ENCODE measurements at places on chromosomes 13 and 19. TPM values are rescaled to one million over a fixed set of nuclear protein-coding genes. Genes with fewer than 3 reads are reported as not detected.
A peak's percentile ranks its signal among the peaks of the same experiment; 100 is the strongest.

GRCh38 chr19:37932985-37933936 is 26.3 kb downstream of the SIPA1L3 start:
- DNase-seq: peak; percentile 24

DNA sequence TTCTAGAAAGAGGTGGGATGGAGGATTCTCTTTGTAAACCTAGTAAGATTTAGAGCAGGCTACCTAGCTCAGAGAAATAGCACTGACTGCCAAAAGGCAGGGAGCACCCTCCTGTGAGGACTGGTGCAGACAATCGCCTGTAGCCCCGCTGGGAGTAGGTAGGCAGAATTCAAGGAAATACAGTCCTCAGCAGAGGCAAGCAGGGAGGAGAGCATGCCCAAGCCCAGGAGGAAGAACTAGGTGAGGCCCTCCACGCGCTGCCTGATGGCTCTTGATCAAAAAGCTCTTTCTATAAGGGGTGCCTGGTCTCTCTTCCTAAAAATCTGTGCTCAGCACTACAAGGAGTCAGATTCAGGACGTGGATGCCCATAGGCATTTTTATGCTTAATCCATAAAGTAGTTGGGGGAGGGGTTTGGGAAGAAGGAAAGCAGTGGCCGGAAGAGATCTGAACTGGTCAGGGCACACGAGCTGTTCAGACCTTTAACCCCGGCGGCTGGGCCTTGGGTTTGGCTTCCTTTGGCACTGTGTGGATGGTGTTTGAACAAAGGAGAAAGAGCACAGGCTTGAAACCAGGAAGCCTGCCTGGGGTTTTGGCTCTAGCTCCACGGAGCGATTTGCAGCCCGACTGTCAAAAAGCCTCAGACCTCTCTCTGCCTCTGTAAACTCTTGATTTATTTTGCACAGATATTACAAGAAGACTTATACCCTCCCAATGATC is 320.6 kb downstream of the FOXO1 start:
- DNase-seq: no peak

DNA sequence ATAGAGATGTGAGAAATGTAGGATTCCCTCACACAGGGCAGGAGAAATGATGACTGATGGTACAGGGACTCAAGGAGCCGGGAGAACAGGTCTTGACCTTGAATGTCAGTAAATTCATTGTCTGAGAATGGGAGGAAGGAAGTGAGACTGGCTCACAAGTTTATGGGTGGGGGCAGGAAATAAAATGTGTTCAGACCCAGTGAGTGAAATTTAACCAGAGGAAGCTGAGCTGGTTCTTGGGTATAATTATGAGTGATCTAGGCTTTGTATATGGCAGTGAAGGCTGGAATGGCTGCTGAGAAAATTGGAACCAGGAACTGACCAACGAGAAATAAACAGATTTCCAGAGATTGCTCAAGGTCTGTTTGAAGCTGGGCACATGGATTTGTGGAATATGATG is 6.3 kb upstream of the IGSF23 start:
- peak; percentile 44 for DNase-seq

GRCh38 chr19:55258476-55258827 is 365 bp downstream of the PPP6R1 start:
- DNase-seq: no peak

DNA sequence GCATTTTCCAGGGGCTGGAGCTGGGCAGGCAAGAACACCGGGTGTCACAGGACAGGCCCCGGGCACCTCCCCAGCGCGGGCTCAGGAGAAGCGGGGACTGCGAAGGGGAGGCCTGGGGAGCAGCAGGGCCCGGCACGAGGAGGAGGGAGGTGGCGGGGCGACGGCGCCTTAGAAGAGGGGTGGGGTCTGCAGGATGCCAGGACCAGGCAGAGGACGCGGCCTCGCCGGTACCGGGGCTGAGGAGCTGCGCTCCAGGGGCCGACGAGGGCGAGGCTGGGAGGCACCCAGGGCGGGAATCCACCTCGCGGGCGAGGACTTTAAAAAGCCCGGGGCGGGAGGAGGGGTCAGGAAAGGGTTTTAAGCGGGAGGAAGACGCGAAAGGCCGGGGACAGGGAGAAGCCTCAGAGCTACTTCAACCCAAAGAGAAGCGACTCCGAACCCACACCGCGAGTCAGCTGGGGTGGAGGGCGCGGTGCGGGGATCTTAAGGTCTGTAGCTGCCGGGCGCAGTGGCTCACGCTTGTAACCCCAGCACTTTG is 665 bp downstream of the ZNF347 start:
- peak; percentile 27 for DNase-seq

DNA sequence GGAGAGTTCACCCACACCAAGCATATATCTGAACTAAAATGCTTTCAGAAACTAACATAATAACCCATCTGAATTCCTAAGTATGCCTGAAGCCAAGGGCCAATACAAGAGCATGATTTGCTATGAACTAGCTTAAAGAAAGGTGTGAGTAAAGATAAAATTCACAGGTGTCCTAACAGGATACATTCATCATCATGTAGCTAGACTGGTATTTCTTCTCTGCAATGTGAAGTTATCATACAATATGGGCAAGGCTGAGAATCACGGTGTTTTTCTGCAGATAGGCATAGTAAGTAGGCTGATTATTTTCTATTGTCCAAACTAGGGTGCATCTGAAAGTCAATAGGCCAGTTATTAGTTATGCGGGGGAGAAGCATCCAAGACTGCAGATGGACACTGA is 63.1 kb downstream of the STK24 start:
- no peak for DNase-seq

PLK5 gene
- not detected for total RNA-seq

TMEM59L gene
- 2.2 TPM for total RNA-seq

CYP4F2 gene
- total RNA-seq: not detected

ZNF441 gene
- total RNA-seq: 7.3 TPM

All from fibroblast of the aortic adventitia (primary cell).